ENCODE measurements at places on chromosomes 5 and 9.

GRCh38 chr9:4065054-4065453 is 234.8 kb downstream of the GLIS3 start:
- no peak for DNase-seq

DNA sequence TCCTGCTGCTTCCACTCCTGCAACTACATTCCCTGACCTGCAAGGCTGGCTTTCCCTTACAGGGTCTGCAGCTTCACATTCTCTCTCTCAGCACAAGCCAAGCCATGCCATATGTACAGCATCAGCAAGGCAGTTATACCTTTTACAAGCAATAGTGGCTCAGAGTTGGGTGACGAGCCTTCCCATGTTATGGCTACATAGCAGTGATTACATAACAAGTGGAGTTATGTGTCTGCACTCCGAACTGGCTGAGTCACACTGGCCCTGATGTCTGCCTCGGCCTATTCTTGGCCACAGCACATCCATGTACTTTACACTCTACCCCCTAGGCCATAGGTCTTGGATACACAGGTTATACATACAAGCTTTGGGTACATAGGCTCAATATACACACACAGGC is 52.0 kb upstream of the SNCAIP start:
- no peak for DNase-seq

GRCh38 chr9:100083448-100084127 is 15.2 kb downstream of the ERP44 start:
- no peak for DNase-seq

- no peak for DNase-seq
Observed at GRCh38 chr9:109437286-109437685, 60.8 kb downstream of the PTPN3 start.

- DNase-seq: no peak
Observed at GRCh38 chr5:14190194-14191164, 47.3 kb downstream of the TRIO start.

DNA sequence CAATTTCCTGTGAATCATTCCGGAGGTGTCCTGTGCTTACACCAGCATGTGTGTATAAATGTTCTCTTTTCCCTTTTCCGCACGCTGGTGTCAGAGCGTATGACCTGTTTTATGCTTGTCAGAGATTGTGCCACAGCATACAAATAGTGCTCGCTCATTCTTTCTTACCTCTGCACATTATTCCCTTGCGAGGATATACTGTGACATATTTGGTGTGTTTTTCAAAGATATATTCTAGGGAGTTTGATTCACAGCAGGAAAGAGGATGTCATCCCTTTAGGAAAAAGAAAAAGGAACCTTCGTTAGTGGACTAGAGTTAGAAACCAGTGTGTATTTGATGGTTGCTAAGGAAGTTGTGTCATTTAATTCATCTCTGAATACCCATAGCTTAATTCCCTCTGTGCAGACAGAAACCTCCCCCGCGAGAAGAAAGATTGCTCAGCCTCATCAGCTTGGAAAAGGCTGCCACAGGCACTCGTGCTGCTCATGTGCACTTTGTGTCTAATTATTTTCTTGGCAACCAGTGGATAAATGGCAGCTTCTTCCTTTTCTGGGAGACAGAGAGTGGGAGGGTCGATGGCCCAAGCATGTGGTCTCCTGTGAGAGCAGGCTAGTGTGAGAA is 14.7 kb upstream of the CCIN start:
- DNase-seq: no peak

DNA sequence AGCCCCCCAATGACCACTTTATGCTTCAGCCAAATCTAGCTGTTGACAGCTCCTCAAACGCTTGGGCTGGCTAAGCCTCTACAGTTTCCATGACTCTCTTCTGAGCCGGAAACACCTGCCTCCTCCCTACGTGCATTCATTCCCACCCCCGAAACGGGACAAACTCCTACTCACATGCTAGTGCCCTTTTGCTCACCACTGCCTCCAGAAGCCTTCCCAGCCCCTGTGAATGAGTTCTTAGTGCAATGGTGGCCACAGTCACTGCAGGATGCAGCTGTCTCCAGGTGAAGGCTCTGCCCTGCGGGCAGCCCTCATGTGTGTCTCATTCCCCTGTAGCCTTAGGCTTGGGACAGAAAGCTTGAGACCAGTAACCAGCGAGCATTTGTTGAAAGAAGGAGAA is 68.8 kb upstream of the DAB2IP start:
- no peak for DNase-seq

DNA sequence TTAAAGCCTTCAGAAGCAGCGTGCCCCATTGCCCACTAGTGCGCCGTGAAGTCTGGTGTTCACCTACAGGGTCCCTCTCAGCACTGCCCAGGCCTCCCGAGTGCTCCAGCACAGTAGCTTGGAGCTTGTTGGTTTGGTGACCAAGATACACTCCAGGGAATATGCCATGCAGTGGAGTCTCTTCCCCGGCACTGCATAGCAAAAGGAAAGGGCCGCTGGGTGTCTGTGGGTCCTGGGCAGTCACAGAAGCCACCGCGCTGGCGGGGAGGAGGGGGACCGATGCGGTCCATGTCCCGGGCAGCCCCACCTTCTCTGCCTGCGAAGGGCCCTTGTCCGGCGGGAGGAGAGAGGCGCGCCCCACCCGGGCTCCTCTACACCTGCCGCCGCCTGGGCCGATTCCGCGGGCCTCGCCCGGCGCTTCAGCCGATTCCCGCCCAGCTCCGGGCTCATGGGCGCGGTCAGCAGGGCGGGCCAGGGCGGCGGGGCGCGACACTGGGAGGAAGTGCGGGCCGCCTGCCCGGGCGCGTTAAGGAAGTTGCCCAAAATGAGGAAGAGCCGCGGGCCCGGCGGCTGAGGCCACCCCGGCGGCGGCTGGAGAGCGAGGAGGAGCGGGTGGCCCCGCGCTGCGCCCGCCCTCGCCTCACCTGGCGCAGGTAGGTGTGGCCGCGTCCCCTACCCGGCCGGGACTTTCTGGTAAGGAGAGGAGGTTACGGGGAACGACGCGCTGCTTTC is at the start of gene SYK:
SYK (plus strand) TSS at position 579 of the 732 bp plus-strand sequence. CDS start 42,080 bp downstream, outside the sequence.
- DNase-seq: no peak

DNA sequence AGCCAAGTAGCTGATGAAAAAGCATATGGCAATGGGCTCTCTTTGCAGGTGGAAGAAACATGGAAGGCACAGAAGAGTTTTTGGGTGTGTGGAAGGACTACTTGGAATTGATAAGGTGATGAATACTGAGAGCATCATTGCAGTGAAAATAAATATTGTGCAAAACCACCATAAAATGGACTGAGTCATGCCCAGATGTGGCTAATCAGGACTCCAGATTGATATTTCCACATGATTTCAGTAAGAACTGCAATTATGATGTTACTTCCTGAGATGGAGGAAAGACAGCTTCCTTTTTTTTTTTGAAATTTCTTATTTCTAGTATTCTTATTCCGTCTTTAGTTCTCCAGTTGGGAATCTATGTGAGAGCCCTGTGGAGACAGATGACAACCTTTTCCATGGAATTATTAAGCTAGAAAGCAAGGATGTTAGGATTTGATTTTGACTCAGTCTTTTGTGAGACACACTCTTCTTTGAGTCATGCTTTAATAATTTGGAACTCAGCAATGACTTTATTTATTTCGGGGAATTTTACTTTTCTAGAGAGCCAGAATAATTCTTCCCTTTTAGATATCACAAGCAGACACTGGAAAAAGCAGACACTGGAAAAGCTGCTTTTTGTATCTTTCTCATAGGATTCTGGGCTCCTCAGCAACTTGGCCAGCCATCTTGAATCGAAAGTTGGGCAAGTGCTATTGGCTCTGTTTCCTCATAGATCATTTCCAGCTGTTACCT is 94.2 kb upstream of the VCAN start:
- DNase-seq: no peak

- DNase-seq: no peak
Observed at GRCh38 chr5:57450991-57451876, 31.4 kb downstream of the ACTBL2 start.

GRCh38 chr5:115453391-115454095 is 91.0 kb downstream of the FEM1C start:
- DNase-seq: no peak

DNA sequence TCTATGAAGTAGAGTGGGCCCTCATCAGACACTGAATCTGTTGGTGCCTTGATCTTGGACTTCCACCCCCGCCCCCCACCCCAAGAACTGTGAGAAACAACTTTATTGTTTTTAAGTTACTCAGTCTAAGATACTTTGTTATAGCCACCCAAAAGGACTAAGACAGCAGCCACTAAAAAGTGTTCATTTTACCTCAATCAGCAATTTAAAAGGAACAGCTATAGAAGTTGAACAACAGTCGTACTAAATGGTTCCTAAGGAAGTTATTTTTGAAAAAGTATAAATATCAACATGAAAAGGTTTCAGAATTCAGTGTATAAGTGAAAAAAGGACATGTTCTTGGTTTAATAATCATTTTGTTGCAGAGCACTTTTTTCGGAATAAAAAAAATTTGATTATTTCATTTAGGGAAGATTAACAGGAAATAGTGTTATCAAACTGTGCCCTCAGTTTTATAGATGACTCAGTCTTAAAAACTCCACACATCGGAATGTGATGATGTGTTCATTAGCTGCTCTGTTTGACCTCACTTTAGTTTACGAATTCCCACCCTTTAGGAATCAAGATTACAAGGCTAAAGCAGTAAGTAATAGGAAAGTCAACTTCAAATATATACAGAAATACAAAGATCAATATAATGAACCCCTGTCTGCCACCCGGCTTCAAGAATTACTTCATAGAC is 71.2 kb downstream of the MTAP start:
- DNase-seq: no peak

DNA sequence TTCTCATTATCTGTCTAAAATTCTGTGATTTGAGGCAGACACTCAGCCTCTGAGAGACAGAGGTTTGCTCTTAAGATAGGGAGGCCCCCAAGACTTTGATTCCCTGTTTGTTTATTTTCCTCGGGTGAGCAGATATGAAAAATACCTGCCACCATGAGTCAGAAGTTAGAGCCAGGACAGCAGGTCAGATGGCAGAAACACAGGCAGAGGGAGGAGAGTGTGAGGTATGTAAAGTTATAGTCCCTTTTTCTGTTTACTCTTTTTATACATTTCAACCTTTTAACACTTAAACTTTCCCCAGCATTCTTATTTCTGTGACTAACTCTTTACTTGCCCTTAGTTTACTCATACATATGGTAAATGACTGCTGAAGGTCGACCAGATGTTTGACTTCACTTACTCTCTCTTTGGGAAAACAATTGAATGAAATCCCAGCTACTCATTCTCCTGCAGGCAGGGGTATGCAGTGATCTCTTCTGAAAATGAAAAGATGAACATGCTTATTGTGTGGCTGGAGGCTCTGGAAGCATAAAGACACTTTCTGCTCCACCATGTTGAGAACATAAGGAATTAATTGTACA is 383.8 kb downstream of the NTRK2 start:
- DNase-seq: no peak

DNA sequence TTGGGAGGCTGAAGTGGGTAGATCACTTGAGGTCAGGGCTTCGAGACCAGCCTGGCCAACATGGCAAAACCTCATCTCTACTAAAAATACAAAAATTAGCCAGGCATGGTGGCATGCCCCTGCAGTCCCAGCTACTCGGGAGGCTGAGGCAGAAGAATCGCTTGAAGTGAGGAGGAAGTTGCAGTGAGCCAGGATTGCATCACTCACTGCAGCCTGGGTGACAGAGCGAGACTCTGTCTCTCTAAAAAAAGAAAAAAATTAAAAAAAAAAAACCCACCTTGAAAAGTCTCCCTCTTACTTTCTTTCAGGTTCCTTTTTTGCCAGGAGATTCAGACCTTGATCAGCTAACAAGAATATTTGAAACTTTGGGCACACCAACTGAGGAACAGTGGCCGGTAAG is 34.2 kb downstream of the CDK7 start:
- no peak for DNase-seq

- DNase-seq: no peak
Observed at GRCh38 chr5:178240341-178240741, 7.7 kb upstream of the PHYKPL start.

DNA sequence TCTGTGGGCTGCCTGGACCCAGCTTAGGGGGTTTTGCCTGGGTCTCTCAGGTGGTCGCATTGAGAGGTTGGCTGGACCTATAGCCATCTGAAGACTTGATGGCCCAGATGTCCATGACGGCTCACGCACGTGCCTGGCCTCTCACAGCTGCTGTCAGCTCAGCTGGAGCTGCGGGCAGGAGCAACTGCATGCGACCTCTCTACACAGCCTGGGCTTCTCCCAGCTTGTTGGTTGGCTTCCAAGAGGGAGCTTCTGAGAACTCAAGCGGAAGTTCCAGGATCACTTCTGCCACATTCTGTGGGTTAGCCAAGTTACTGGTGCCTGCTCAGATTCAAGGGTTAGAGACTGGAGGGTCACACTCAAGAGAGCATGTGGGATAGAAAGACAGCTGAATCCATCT is 99.2 kb downstream of the DAPK1 start:
- no peak for DNase-seq

- DNase-seq: no peak
Observed at GRCh38 chr5:174642816-174643405, 81.5 kb upstream of the MSX2 start.

- DNase-seq: no peak
Observed at GRCh38 chr5:122078116-122079110, at the start of gene LOX. Gene LOX (minus strand): TSS chr5:122078259. CDS start chr5:122077985, 274 bp downstream.

- no peak for DNase-seq
Observed at GRCh38 chr5:92769978-92770377, 811.0 kb downstream of the NR2F1-AS1 start.

DNA sequence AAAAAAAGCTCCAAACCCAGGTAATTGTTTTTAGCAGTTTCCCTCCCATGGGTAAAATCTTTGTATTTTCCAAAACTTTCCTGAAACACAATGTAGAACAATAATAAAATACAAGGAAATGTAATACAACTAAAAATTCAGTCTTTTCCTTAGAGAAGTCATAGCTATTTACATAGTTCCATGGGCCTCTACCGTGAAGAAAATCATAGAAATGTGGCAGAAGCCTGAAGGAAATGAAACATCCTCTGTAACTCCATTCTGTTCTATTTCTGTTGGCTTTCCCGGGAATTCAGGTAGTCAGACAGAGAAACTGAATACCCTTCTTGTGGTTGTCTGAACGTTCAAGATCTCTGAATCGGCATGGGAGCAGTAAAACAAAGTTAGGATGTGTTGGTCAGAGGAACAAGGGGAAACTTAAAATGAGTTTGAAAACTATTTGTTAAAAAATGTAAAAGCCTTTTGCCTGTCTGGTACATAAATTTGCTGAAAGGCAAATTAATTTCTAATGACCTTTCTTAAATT is 202.4 kb upstream of the ZNF608 start:
- DNase-seq: no peak

GRCh38 chr9:133509179-133510083 is 15.3 kb downstream of the MYMK start:
- no peak for DNase-seq

GRCh38 chr5:178496642-178497041 is 93.6 kb downstream of the COL23A1 start:
- DNase-seq: no peak

DNA sequence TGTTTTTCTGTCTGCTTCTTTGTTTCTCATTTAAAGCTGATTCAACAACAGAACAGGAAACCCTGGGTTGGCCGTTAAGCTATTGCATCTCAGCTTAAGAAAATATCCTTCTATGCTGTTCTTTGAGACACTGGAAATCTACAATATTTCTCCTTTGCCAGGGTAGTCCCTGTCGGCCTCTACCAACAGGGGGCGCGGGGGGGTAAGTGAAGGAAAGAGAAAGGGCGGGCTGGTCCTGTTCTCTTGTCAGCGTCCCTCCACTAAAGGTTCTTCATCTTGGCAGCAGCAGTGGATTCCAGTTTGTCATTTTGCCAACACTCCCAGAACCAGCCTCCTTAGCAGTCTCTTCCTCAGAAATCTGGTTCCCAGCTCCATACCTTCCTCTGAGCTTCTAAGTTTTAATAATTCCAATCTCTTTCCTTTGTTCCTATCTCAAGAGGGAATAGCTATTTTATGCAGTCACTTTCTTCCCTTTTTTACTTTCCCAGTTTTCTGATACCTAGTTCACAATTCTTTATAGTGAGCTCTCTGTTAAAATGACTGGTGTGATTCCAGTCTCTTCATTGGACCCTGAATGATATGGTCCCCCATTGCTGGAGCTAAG is 222.3 kb downstream of the GLIS3 start:
- DNase-seq: peak; percentile 4
